ENCODE measurements at places on chromosomes 3 and 15.

DNA sequence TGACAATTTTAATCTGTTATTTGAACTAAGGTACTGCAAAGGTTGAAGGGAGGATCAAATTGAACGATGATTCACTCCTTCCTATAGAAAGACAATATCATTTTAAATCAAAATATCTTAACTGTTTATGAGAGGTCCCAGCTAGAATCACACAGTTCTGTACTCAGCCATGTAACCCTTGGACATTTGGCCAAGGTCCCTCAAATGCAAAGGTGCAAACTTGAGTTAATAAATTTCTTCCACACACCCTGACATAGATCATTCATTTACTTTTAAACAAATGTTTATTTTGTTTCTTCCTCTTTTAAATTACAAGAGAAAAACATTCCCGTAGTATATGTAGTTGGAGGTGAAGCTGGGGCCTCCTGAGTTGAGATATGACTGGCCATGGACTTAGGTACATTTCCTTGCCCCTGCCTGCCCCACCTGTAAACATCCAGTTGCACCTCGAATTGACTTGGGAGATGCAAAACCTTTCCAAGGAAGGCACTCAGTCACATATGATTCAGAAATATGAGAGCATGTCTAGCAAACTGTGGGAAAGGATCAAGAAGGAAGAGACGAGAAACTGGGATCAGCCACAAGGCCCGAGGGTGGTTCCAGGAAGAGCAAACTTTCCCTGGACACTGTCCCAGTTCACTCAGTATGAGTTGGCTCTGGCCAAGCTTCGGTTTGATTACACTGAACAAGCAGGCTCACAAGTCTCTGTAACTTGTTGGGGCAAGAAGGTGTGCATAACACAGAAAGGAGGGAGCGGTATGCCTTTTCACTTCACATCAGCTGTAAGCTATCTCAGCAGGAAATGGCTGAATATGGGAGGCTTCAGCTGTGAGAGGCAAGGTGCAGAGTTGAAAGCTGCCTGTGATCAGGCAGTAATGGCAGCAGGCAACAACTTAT is 6.7 kb downstream of the TNFSF10 start:
- peak; percentile 97 for DNase-seq

- DNase-seq, result no peak
Observed at GRCh38 chr3:36693670-36694069, 70.7 kb downstream of the DCLK3 start.

DNA sequence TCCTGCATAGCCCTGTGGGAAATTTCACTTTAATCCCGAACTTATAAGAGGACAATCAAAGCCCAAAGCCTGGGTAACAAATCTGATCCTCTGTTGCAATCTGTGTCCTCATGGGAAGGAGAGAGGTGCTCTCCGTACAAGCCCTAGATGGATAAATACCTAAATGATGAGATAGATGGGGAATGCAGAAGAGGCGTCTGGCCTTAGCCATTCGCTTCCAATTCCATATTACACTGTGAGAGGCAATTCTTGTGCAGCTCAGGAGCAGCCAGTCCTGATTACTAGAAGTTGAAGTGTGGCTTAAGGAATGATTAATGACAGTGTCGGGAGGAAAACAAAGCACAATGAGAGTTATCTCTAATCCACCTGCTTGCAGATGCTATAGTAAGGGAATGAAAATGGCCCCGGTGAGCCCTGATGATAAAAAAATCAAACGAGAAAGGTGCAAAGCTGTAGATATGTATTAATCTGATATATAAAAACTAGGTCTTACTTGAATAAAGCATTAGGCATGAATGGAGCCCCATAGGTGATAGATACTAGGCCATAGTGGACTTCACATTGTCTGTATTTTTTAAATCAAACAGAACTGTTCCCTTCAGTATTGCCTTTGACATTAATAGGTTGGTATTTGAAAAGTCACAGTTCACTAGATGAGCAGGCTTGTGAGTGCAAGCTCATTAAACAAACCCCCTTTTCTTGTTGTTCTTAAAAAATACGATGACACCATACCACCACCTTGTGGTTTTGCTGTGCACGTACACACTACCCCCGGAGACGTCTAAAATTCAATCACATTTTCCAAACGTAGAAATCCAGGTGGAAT is 54.2 kb upstream of the TMCO5A start:
- peak; percentile 71 for DNase-seq

DNA sequence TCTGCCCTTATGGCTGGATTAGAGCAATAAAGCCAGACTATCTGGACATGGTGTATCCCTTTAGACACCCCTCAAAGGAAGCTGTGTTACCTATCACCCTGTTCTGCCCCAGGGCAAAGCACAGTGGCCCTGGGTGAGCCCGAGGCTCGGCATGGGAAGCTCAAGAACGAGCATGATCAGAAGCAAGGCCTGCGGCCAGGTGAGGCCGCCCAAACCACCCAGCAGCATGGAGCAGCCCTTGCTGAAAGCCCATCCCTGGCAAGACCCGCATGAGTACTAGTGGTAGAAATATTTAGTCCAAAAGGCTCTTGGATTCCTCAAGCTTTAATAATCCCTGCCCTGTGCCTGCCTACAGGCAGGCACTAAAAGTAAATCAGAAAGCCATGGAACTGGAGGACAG is 261.1 kb downstream of the MEX3B start:
- no peak for DNase-seq

DNA sequence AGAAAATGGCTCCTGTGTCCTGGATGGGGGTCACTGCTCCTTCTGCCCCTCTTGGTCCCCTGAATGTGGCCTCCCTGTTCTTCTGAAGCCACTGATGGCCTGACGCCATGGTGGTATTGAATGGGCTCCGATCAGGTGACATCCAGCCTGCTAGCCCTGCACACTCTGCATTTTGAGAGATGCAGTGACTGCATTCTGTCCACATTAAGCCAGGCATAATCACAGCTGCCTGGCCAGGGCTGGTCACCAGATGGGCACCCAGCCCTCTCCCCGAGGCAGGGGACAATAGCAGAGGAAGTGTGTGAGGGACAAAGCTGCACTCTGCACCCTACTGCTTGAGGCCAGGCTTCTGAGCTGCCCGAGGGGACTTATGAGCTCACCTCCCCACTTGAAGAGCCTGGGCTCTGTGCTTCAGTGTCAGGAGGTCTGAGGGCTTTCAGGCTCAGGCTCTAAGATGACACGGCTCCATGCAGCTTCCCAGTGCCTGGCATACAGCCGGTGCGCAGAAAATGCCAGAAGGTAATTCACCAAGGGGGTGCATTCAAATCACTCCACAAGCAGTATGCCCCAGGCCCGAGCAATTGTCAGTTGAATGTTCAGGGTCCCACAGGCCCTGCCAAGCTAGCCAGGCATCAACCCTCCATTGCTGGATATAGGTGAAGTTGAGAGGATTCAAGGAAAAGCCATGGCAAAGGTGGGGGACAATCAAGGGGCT is 56.8 kb downstream of the WNT7A start:
- DNase-seq, result no peak

GRCh38 chr3:10344147-10344943 is 23.4 kb upstream of the SEC13 start:
- peak; percentile 34 for DNase-seq

DNA sequence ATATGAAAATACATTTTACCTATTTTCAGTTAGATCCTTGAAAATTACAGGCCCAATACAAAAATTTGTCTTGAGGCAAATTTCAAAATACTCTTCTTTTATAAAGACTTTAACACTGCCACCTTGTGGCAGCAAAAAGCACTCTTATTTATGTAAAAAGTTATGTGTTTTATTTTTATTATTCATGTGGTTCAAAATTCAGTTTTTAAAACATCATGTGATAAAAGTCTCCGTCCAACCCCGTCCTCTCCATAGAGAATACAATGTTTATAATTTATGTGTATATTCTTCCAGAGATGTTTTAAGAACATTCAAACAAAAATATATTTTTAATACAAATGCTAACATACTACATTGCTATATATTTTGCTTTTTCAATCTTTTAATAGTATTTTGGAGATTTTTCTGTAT is 36.9 kb upstream of the TRIM59 start:
- peak; percentile 60 for DNase-seq

- peak; percentile 11 for DNase-seq
Observed at GRCh38 chr3:16842272-16843270, 42.2 kb upstream of the PLCL2 start.

- no peak for DNase-seq
Observed at GRCh38 chr3:168327856-168328255, 232.1 kb upstream of the GOLIM4 start.

- DNase-seq, result no peak
Observed at GRCh38 chr3:71956069-71956340, 171.1 kb upstream of the PROK2 start.

GRCh38 chr15:58532126-58532525 is 100.3 kb downstream of the LIPC start:
- no peak for DNase-seq

- peak; percentile 59 for DNase-seq
Observed at GRCh38 chr3:69385723-69386555, at the start of gene FRMD4B. Gene FRMD4B, minus strand, starts transcription at chr3:69386088. Its CDS starts 99 bp downstream, at chr3:69385989.

- peak; percentile 23 for DNase-seq
Observed at GRCh38 chr3:184354121-184354728, 7.2 kb downstream of the CLCN2 start.

GRCh38 chr15:50190166-50190570 is 8.2 kb downstream of the SLC27A2 start:
- DNase-seq, result peak; percentile 81

GRCh38 chr15:37773111-37773860 is 161.2 kb upstream of the TMCO5A start:
- DNase-seq, result no peak

GRCh38 chr3:178558637-178559036 is 22.4 kb downstream of the KCNMB2 start:
- peak; percentile 46 for DNase-seq

DNA sequence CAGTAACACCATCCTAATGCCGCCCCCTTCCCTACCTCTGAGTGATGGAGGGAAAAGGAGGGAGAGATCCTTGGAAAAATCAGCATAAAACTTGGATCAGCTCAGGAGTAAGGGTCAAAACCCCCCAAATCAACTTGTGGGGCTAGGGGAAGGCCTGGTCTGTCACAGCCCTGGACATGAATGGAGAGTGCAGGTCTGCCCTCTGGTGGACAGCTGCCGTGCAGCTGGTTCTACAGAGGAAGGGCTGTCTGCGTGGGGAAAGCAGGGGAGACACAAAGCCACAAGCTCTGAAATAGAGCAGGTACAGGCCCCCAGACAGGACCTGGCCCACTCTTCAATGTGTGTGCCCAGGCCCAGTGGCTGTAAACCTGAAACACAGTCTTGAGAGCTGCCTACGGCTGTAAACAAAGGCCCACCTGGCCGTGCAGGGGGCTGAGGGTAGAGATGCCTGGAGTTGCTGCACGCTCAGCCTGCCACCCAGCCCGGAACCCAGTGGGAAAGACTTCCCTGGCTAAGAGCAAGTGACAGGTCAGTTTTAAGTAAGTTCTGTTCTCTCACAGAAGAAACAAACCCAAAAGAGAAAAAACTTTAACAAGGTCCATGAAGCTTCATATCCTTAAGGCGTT is 16.4 kb downstream of the CLK3 start:
- peak; percentile 58 for DNase-seq

GRCh38 chr3:88398581-88398980 is 248.8 kb downstream of the C3orf38 start:
- DNase-seq, result no peak

- DNase-seq, result no peak
Observed at GRCh38 chr3:174331095-174331800, 527.9 kb upstream of the NAALADL2 start.

GRCh38 chr3:196193133-196193735 is 18.0 kb downstream of the ZDHHC19 start:
- DNase-seq, result no peak

GRCh38 chr15:54620916-54621315 is 575.8 kb downstream of the RSL24D1 start:
- DNase-seq, result no peak

DNA sequence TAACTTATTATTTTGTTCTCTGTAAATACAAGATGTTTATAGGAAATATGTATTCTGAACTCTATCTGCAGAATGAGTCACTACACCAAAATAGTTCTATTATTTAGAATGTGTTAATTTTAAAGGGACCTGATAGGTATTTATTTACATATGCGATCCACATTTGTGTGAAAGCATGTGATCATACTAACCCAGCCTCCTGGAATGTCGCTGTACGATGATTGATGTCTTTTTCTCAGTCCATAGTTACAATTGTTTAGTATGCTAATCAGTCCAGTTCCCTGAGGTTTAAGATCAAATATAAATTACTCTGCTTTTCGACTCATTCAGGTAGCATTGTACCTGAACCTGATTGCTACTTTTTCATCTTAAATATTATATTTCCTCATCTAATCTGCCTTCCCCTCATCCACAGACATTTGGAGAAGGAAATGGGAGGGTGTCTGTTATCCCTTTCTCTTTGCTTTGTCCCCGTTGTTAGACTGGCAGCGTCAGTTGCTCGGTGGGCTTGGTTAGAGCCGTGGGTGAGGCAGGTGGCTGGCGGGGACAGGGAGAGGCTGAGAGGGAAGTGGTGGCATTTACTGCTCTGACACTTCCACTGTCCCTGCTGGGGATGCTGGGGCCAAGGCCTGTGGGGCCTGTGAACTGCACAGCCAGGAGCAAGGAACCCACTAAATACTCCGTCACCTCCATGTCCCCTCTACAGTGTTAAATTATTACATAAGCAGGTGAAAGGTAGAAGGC is 27.8 kb upstream of the NR2E3 start:
- no peak for DNase-seq

DNA sequence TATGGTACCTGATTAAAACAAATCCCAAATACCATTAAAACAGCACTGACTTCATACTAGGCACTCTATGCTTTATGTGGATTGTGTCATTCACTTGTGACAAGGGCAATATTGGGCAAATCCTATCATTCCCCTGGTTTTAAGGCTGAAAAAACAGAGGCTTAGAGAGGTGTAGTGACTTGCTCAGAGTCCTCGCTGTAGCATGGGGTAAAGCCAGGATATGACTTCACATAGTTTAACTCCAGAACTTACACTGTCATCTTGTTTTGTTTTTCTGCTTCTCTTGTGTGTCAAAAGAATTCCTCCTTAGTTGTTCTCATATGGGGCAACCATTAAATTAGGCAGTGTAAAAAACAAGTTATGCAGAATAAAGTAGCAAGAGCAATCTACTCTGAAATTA is 40.3 kb upstream of the ICE2 start:
- DNase-seq, result no peak

DNA sequence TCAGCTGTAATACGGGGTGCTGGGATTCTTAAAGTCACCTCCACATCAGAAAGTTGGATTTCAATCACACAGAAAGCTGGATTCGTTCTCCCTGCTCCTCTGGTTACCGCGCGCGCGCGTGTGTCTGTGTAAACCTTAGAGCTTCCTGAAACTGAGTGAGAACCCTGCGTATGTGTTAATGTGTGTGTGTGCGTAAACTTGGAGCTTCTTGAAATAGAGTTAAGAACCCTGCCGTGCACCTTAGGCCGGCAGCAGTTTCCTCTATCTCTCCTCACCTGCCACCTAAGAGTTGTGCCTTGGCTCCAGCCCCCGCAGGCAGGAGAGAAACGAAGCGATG is 531 bp downstream of the LZTFL1 start:
- DNase-seq, result peak; percentile 37

GRCh38 chr15:78709263-78709882 is 68.4 kb upstream of the CHRNB4 start:
- DNase-seq, result peak; percentile 73

GRCh38 chr3:103295974-103296570 is 861.3 kb downstream of the ZPLD1 start:
- DNase-seq, result peak; percentile 23

Measured in kidney tubule cell (primary cell).